Hindlimb muscle (tissue), 1 donor: ENCODE measurements at places on chromosomes 1 and 21. TPM values are rescaled to one million over a fixed set of nuclear protein-coding genes. Genes with fewer than 3 reads are reported as not detected.

GRCh38 chr1:147204080-147204479, 21.1 kb downstream of the FMO5 start:
- DNase-seq: no peak

DNA sequence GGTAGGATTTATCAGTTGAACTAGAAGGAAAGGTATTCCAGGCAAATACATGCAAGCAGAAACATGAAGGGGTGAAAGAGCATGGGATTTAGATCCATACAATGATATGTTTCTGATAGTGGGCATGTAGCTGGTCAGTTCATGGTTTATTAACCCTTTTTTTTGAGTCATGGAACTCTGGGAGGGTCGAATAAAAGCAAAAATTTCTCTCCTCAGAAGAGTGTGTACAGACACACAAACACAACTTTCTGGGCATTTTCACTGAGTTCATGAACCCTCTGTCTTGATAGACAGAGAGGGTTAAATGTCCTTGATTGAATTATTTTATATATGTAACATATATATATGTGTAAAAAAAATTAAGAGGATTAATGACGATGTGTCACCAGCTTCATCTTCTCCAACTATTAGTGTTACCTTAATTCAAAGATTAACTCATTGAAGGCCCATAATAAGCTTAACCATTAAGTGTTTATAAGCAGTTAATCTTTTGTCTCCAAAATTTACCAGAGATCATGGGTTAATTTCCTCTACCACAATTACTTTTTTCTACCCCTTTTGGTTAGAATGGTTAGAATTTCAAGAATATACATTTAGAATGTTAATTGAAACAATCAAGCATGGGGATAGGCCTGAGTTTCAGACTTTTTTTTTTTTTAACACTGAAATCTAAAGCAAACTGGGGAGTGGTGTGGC, 4.6 kb downstream of the JUN start:
- no peak for DNase-seq

GRCh38 chr1:240342251-240342625, 250.6 kb downstream of the FMN2 start:
- no peak for DNase-seq

GRCh38 chr1:25544819-25545218, 1.4 kb downstream of the LDLRAP1 start:
- DNase-seq: no peak

GRCh38 chr1:178609015-178609414, 96.1 kb downstream of the TEX35 start:
- no peak for DNase-seq

DNA sequence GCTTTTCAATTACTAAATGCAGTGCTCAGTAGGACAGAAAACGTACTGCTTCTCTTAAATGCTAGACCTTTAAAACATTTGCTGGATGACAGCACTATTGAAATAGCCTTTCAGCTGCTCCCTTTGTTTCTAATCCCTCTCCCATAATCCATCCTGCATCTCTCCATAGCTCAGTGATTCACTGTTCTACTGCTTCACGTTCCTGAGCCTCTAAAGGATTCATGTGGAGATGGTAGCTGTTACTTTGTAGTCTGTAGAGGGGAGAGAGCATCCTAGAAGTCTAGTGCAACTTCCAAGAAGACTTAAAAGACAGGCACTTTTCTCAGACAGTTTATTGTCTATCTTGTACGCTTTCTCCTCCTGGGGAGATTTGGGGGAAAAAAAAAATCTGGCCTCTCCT, 51.4 kb downstream of the LRRC8B start:
- no peak for DNase-seq

DNA sequence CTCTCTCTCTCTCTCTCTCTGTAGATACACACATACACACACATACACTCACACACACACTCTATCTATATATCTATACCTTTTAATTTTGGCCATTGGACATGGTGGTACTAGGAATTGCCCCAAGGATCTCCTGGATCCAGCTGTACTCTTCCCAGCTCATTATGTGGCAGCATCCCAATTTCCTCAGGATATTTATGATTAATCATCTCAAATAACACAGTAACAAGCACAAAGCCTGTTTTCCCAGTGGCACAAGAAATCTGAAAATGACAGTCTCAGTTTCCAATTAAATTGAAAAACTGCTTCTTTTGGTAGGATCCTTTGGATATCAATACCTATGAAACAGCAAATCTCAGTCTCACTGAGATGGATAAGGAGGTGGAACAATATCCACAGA, 27.6 kb downstream of the S100A10 start:
- DNase-seq: no peak

DNA sequence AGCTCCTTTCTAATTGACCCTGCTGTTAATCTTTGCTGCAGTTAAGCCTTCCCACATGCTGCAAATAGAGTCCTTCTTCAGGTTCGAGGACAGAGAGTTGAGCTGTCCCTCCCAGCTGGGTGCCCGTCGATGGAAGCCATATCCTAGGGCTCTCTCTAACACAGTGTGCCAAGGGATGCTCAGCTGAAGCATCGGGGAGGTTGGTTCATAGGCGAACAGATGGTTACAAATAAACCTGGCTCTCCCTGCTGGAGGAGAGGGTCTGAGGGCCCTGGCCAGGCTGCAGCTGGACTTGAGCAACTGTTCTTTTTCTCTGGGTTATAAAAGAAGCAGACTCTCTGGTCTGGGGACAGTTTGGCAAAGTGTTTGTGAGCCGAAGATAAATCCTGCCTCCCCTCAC, 120.3 kb upstream of the C8B start:
- no peak for DNase-seq

DNA sequence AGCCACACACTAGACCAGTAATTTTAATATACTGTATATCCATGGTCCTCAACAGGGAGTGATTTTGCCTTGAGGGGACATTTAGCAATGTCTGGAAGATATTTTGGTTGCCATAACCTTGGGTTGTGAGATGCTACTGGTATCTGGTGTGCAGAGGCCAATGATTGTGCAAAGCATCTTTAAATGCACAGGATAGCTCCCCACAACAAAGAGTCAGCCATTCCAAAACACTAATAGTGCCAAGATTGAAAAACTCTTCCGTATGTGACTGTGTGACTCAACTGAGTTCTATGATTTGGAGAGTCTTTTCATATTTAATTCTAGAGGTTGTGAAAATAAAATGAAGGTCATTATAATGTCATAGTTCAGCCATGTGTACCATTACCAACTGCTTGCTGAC, 141.4 kb upstream of the CACYBP start:
- no peak for DNase-seq

DNA sequence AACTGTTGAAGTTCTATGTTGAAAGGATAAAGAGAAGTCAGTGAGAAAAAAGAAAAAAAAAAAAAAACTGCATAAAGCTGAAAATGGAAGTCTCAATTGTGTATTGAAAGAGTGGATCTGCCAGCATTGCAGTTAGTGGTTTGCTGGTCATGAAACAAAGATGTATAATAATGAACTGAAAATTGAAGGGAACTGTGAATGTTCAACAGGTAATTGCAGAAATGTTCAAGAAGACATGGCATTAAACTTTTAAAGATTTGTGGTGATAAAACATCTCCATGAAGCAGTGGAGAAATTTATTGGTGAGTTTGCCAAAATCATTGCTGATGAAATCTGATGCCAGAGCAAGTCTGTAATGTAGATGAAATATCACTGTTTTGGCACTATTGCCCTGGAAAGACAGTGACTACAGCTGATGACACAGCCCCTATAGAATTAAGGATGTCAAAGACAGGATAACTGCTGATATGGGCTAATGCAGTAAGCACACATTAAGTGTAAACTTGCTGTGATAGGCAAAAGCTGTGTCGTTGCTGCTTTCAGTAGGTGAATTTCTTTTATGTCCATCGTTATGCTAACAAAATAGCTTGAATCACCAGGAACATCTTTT, 71.0 kb downstream of the RD3 start:
- DNase-seq: no peak

DNA sequence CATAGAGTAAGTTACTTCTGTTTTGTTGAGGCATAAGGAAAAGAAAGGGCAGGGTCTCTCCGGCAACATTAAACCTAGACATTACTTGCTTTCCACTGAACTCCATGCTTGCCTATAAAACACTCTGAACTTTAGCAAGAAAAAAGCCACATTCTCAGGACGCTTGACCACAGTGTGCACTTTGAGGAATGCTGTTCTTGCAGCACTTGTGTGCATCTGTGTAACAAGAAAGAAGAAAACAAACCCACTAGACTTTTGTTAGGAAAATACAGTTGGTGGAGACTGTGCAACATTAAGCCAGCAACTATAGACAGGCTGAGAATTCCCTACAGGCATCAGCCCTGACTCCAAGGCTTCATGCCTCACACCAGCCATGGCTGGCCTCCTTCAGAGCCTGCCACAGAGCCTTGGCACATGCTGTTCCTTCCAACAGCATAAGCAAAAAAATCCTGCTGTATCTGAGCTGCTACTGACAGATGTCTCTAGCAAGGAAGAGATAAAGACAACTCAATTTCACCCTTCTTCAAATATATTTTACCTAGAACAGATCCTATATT, 5.8 kb downstream of the PDZK1 start:
- DNase-seq: no peak

DNA sequence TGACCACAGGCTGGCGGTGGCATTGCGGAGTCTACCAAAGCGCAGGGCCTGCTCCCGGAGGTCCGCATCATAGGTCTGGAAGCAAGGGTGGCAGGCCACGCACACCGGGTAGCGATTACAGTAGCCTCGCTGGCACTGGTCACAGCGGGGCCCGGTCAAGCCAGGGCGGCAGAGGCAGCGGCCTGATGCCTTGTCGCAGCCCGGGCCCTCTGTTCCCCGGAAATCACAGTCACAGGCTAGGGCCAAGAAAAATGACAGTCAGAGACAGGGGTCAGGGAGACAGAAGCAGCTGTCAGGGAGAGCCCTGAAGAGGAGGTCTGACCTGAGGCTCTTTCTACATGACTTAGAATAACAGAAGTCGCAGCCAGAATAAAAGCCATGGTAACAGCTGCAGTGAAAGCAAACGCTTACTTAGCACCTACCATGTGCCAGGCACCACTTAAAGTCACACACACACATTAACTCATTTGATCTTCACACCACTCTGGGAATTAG, 26.4 kb downstream of the LAMB3 start:
- DNase-seq: peak; percentile 38

DNA sequence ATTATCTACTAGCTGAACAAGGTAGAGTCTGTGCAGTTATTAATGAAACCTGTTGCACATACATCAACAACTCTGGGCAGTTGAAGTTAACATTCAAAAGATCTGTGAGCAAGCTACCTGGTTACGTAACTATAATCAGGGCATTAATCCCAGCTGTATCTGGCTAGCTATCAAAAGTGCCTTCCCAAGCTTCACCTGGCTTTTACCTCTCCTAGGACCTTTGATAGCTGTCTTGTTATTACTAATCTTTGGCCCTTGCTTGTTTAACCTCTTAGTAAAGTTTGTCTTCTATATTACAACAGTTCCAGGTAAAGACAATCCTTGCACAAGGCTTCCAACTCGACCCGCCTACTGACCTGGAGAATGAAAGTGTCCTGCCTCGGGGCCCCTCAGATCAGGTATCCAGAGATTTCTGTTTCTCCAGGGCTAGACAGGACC, 29.6 kb upstream of the SLC6A9 start:
- no peak for DNase-seq

DNA sequence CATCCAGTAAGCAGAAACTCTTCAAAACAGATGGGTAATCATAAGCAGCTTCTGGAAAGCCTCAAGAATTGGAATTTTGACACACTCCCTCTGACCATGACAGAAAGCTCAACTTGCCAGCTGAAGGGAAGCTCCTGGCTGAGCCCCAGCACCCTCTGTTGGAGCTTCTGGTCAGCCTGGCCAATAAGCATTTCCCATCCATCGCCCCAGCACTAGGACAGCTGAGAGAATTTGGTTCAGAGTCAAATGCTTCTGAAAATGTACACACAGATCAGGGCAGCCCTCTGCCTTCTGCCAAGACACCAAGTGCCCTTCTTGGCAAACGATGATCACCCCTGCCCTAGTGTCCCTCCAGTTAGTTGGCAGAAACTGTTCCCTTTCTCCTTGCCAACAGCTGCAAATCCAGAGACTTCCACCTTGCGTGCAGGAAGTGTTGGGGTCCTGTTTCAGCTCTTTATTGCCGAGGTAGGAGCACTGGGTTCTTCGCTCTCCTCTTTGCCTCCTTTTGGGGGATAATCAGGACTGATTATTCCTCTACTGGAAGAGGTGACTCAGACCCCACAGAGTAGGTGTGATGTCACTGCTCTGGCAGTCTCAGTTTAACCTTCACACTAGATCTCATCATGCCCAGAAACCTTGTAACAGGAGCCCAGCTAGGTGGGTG, 11.9 kb downstream of the PIGV start:
- peak; percentile 73 for DNase-seq

DNA sequence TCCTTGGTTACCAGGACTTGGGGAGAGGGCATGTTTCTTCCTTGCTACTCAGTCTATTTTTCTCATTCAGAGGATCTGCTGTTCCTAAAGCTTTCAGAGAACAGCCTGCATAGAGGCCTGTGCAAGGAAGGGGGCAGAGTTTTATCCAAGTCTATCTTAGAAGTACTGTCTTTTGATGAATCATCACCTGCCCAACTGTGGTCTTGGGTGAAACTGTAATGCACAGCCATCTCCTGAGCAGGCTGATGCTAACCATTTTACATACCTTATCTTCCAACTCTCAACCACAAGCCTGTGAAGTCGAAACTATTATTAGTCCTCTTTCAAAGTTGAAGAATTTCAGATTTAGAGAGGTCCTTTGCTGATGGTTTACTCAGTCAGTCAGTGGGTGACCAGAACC, 368.0 kb downstream of the HHAT start:
- DNase-seq: no peak

The FALEC gene
- 1.9 TPM for polyA plus RNA-seq

The TMEM183A gene
- 35.5 TPM for polyA plus RNA-seq

The CADM3 gene
- polyA plus RNA-seq: 0.92 TPM

The SDCCAG8 gene
- polyA plus RNA-seq: 20.2 TPM

The PADI4 gene
- 0.57 TPM for polyA plus RNA-seq

The FAM177B gene
- 0.41 TPM for polyA plus RNA-seq

The NID1 gene
- polyA plus RNA-seq: 239 TPM
